ENCODE measurements at places on chromosomes 2 and 18.

DNA sequence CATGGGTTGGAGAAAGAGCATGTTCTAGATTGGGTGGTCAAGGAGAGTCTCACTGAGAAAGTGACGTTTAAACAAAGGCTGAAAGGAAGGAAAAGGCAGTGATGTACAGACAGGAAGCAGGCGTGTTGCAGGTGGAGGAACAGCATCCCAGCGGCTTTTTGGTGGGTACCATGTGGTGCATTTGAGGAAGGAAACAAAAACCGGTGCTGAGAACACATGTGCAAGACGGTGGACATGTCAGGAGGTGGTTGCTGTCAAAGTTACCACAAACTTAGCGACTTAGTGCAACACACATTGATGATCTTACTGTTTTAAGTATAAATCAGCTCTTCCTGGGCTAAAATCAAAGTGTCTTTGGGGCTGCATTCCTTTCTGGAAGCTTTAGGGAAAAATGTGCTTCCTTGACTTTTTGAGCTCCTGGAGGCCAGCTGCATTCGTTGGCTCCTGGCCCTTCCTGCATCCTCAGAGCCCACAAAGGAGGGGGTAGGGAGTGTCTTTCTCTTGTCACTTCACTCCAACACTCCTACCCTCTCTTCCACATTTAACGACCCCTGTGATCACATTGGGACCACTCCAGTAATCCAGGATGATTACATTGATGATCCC lies 380.6 kb downstream of the FBXO15 start:
- no peak for DNase-seq

GRCh38 chr2:239882331-239882732 lies 142.8 kb downstream of the NDUFA10 start:
- DNase-seq = no peak

DNA sequence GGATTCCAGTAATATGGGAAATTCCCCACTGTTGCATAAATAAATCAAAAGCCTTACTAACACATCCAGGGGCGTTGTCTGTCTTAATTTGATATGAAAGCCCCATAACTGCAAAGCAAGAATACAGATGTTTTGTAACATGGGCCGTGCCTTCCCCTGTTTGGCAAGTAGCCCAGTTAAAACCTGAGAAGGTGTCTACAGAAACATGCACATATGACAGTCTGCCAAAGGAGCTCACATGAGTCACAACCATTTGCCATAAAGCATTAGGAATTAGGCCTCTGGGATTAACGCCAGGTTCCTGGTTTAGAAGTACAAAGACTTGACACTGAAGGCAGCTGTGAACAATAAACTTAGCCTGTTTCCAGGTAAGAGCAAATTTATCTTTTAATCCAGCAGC lies 43.1 kb upstream of the LONRF2 start:
- peak; percentile 60 for DNase-seq

- DNase-seq = no peak
These were observed 1008.6 kb downstream of the TSN start for GRCh38 chr2:122764014-122764413.

- no peak for DNase-seq
These were observed 12.3 kb downstream of the BCL11A start for GRCh38 chr2:60541056-60541651.

DNA sequence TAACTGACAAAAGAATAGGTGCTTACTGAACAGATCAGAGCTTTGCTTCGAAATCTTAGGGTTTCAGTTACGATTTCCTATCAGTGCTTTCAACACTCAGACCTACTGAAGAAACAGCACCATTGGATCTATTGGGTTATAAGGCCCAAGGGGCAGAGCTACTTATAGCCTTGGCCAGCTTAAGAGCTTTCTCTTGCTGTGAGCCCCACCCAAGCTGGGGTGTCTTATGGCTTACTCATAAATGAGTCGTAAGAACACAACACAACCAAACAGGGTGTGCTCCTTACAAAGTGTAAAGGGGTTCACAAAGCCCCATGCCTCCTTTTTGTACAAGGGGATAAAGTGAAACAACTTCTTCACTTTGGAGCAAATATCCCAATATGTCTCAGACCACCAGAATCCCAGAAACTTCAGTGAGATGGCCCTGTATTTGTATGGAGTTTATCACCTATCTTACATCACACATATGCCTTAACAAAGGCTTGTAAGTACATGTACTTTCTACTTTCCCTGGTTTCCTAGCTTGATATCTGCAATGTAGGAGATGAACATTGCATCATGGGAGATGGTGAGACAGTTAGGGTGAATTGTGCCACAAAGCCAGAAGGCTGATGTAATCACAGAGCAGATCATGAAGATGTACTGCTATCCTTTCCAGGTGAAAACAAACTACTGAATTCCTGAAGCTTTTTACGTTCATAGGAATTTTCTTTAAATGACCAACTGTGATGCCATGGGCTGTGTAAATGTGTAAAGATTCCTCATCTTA lies 115.5 kb upstream of the GLI2 start:
- DNase-seq = no peak

DNA sequence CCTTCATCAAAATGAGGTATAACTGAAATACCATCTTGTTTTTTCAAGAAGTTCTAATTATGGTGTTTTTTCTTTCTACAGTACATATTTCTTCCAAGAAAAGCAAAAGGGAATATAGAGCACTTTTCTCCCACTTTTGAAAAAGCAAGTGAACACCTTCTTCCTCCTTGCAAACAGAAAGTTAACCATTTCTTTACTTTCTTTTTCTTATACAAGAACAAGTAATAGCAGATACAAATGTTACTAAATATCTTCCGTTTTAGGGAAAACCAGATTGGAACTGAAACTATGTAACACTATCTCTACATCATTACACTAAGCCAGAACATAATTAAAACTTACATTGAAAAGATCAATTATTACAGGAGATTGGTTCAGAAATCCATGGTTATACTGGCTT lies 44.0 kb downstream of the COBLL1 start:
- no peak for DNase-seq

GRCh38 chr2:178615969-178616368 lies 135.7 kb downstream of the PLEKHA3 start:
- DNase-seq = peak; percentile 4

DNA sequence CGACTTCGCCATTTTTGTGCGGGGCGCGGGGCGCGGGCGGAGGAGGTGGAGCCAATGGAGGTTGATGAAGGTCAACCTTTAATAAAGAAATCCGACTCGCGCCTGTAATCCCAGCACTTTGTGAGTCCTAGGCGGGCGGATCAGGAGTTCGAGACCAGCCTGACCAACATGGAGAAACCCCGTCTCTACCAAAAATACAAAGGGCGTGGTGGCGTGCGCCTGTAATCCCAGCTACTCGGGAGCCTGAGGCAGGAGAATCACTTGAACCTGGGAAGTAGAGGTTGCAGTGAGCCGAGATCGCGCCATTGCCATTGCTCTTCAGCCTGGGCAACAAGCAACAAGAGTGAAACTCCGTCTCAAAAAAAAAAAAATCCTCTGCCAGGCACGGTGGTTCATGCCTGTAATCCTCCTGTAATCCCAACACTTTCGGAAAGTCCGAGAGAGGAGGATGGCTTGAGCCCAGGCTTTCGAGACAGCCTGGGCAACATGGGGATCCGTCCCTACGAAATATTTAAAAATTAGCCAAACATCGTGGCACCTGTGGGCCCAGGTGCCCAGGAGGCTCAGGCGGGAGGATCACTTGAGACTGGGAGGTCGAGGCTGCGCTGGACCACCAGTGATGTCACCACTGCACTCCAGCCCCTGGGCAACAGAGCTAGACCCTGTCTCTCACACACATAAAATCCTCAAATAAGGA lies 493 bp upstream of the PREB start:
- DNase-seq = no peak

GRCh38 chr2:162462911-162463310 lies 119.0 kb downstream of the GCA start:
- DNase-seq = no peak

DNA sequence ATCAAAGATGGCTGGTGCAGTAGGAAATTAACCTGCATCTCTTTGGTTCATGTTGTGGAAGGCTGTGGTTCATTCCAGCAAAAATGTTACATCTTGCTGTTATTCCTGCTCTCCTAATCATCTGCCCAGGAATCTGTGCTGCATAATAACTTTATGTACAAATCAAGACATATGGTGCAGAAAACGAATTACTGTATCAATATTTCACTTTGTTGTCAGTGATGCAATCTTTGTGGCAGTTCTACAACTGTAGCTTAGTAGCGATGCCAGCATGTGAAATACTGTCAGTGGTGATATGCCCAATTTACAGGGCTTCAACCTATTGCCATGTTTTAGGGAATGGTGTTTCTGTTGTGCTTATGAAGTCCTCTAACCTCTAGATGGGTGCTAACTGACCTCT lies 1114.7 kb downstream of the SOCS6 start:
- no peak for DNase-seq

- no peak for DNase-seq
These were observed 91.9 kb upstream of the CELF4 start for GRCh38 chr18:37657493-37657892.

DNA sequence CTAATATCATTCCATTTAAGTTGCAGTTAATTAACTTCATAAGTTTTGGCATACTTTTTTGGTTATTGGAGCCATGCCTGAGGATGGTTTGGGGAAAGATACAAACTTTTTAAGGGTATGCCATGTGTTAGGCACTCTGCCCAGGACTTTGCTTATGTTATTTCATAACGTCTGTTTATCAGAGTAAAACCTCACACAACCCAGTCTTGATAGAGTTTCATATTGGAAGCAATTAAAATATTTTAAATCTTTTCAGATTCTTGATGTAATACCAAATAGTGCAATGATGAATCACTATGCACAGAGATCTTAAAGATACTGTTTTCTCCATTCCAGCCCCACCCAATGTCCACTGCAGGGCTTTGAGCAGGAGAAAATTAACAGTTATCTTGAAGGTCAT lies 529.1 kb upstream of the HNMT start:
- no peak for DNase-seq

DNA sequence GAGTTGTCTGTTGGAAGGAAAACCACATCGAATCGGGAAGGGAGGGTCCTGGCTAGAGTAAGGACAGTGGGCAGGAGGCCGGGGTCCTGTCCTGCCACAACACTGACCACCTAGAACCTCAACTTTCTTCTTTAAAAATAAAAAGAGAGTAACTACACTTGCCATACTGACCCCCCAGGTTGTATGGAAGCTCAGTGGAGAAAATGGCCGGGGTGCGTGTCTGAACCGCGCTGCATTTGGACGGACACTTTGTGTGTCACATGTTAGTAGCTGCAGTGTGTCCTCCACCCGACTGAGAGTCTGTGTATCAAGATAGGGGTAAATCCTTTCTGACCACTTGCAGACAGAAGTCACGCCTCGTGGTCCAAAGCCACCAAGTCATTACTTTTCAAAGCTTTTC lies 87.0 kb downstream of the GBX2 start:
- no peak for DNase-seq

- no peak for DNase-seq
These were observed 16.6 kb downstream of the KCNG2 start for GRCh38 chr18:79814373-79814772.

- DNase-seq = no peak
These were observed 55.5 kb downstream of the ARHGAP28 start for GRCh38 chr18:6785001-6785400.

GRCh38 chr2:25371253-25372241 lies 29.8 kb upstream of the DNMT3A start:
- DNase-seq = no peak

- DNase-seq = no peak
These were observed 109.9 kb upstream of the CD302 start for GRCh38 chr2:159907909-159908308.

DNA sequence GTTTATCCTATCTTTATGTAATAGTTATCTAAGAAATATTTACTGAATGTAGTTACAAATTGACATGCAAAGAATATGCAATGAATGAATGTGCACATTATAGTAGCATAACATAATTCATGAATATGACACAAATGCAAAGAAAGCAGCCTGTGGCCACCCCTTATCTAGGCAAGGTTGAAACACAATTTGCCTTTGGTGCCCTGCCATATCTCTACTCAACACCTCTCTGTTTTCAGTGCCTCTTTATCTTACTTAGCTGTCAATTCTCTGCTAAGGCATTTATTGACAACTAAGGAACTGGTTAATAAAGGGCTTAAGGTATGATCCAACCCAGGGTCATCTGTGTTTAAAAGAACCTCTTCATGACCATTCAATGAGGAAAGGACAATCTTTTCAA lies 18.9 kb downstream of the REV1 start:
- DNase-seq = no peak
